ENCODE measurements at places on chromosomes 5 and 9. TPM values are rescaled to one million over a fixed set of nuclear protein-coding genes. Genes with fewer than 3 reads are reported as not detected.
A peak's percentile ranks its signal among the peaks of the same experiment; 100 is the strongest.

Gene DRD1
- 0.10 TPM for total RNA-seq

Gene PFN3
- not detected for total RNA-seq

Gene FOXD4L4
- 0.20 TPM for total RNA-seq

Gene STKLD1
- total RNA-seq, result 0.49 TPM

Gene CARTPT
- not detected for total RNA-seq

Gene RXFP3
- not detected for total RNA-seq

Gene UBLCP1
- total RNA-seq, result 12.3 TPM

Gene CD72
- 1.6 TPM for total RNA-seq

Gene RALGPS1
- 11.9 TPM for total RNA-seq

Gene EDIL3
- total RNA-seq, result 19.3 TPM

Gene SPATA31E1
- not detected for total RNA-seq

Gene COL27A1
- total RNA-seq, result 31.1 TPM

DNA sequence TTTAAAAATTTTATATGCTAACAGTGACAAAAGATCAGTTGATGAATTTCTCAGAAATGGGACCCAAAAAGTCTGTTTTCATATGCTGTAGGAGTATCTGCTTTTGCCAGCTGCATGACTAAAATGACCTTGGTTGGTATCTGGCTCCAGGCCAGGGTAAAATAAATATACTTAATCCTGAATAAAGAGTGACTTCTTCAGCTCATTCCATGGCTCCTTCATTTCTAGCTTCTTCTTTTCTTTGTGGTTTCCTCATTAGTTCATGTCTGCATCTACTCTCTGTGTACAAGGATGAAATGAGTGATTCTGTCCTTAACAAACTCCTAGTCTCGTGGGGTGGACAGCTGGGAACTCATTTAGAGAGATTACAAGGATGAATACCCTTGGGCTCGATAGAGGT, 36.0 kb downstream of the RCL1 start:
- DNase-seq, result no peak

GRCh38 chr5:79111960-79112702, 522 bp downstream of the BHMT start:
- no peak for DNase-seq

DNA sequence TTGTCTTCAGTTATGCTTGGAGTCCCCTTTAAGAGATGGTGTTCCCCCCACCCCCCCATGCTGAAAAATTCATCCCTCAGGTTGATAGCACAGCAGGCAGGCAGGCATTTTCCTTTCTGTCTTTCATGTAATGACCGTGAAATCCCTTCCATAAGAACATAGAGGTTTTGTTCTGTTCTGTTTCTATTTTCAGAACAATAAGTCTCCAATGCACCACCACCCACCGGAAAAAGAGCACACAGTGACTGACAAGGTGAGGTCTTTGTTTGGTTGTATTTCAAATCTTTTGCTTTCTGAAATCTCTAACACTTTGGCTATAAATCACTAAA, 52.4 kb downstream of the DMRT2 start:
- no peak for DNase-seq

DNA sequence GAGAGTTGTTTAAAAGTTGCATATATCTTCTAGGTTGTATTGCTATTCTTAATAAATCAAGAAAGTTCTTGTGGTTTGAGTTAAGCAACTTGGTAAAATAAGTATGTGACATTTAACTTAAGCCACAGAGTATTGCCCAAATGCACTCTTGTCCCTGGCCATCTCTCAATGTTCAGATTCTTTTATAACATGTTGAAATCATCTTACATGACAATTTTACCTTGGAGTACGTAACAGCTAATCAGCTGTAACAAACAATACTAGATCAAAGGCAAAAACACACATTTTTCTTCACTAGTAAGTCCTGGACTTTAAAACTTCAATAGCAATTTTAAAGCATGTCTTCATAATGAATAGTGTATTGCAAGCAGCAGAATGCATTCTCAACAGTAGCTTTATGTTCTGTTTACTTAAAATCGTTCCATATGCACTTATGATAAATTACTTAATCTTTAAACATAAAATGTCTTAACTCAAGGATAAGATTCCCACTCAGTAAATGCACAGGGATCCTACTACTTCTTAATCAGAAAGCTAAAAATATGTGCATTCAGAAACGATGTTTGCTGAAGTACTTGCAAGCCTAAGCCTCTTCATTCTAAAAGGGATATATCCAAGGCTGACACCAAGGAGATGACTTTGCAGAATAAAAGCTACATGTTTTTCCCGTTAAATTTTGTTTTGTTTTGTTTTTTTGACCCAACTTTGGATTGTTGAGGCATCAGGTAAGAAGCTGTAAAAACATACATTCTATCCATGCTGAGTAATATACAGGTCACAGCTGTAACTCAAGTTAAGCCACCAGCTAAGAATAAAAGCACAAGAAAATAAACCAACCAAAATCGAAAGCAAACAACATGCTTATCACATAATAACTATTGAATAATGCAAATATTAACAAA, 86.1 kb upstream of the NFIB start:
- DNase-seq, result peak; percentile 66

DNA sequence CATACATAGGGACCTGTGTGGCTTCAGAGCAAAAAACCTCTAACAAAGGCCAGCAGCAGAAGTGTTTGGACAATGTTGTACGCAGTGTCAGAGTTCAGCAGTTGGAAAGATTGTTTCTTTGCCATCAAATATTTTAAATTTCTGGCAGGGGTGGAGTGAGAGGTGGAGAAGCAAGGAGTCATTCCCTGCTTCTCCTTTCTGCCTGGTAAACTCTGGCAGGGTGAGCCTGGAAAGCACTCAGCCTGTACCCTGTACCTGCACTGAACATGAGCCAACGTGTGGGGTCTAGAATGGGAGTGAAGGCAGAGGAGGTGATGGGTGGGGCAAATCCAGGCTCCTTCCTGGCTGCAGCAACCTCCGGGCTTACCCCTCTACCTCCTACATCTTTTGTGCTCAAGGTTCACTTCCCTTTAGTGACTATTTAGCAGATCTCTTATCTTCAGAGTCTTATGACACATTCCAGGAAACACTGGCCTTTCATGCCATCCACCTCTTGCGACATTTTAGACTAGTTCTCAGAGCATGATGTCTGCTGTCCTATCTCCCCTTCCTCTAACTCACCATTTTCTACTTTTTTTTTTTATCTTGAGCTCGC, 445.0 kb upstream of the PIK3R1 start:
- DNase-seq, result no peak

GRCh38 chr9:93084471-93084881, 11.5 kb upstream of the CARD19 start:
- no peak for DNase-seq

DNA sequence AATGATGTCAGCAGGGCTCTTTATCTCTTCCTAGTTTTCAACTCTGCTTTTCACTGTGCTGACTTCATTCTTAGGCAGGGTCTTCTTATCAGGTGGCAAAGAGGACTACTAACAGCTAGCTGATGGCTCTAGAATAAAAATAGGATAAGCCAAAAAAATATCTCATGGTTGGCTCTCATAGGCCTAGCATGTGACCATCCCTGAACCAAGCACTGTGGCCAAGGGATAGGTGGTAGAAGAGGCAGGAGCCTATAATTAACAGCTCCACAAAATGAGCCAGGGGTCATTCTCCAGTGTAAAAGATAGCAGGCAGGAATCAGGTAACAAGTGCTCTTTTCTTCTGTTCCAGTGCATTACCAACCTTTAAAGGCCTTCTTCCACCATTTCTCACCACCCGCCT, 21.1 kb downstream of the ANKDD1B start:
- DNase-seq, result no peak

DNA sequence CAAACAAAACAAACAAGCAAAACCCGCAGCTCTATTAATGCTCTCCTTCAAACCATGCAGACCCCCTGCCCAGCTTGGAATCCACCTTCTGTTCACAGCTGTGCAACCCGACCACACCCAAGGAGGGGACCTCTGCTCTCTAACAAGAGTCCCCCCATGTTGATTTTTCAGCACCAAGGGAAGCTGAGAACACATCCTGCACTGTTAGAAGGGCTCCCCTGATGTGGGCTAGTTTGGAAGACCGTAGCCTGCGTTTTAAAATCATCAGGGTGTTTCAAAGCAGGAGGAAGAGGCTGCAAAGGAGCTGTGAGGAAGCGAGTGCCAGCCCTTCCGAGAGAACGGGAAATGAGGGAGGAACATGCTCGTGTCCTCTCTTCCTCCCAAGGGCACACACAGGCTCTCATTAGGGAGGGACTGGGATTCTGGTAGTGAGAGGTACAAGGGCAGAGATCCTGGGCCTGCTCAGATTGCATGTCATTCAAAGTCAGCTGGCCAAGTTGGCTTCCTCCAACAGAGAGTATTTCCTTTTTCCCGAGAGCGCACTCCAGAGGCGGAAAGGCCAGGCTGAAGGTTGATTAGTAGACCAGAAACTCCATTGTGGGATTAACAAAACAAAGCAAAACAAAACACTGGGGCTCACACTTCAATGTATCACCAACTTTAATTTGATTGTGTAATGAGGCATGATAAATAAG, 185.9 kb downstream of the SEMA6A start:
- no peak for DNase-seq

DNA sequence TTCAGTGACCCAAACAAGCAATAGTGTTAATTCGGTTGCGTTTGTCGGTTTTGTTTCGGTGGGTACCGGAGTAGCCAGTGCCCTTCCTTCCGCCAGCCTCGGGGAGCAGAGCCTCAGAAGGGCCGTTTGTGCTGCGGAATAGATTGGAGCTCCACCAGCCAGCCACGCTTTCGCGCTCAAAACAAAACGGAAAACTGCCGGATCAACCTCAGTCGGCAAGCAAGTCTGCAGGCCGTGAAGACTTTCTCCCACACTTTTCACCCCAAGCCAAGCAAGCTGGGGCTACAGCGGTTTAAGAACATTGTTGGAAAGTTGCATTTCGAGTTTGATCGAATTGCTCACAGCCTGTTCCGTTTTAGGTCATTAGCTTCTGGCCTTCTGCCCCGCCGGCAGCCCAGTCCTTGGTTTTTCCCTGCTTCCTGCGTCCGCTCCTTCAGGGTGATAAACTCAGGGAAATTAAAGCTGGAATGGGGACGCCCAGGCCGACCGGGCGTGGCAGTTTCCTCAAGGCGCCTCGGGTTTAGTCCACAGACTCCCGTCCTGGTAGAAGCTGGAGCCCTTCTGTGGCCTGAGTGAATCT, 803 bp upstream of the CCNO start:
- DNase-seq, result no peak

- DNase-seq, result peak; percentile 13
Measured at GRCh38 chr9:70805949-70806348, 315.5 kb downstream of the TRPM3 start.

GRCh38 chr5:171444582-171444981, 25.1 kb downstream of the FGF18 start:
- DNase-seq, result no peak

DNA sequence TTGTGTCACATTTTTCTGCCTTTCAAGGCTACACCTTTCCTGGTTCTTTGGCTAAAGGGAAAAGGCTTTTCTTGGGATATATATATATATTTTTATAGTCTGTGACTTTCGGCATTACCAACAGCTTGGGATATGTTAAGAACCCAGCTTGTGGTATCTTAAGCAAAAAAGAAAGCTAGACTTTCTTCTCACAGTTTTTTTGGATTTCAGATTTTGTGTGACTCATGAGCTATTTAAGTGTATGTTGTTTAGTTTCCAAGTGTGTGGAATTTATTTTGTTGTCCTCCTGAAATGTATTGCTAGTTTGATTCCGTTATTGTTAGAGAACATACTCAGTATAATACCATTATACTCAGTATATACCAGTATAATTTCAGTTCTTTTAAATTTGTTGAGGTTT, 64.8 kb downstream of the ERCC6L2 start:
- DNase-seq, result no peak

DNA sequence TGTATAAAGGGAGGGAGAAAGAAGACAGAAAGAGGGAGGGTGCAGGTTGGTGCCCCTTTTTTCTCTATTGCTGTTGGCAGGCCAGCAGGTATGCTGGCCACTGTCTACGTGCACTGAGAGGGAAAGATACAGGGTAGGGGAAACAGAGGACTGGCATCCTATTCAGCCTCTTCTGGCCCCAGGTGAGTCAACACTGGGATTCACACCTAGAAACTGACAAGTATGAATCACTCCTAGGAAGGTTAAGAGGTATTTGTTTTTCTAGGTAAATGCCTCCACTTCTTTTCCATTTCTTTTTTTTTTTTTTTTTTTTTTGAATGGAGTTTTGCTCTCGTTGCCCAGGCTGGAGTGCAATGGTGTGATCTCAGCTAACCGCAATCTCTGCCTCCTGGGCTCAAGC, 2.8 kb upstream of the UBAP1 start:
- DNase-seq, result no peak

DNA sequence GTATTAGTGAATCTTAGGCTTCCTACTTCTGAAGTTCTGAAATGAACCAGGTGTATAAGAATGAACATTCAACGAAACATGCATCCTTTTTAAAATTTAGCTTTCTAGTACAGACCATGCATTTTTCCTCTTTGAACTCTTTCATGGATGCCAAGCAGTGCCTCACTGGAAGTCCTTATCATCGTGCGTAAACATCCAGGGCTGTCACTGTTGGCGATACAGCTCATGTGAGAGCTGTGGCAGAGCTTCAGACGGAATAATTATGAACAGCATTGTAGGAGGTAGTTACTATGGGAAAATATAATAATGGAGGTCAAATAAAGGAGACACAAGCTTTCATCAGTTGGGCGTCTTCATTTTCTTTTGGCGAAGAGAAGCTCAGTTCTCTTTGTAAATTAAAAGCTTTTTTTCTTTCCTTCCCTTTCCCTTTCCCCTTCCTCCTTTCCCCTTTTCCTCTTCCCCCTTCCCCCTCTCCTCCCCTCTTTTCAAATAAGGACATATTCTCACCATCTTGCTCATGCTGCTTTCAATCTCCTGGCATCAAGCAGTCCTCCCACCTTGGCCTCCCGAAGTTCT, 167.3 kb downstream of the KDM4C start:
- DNase-seq, result no peak

DNA sequence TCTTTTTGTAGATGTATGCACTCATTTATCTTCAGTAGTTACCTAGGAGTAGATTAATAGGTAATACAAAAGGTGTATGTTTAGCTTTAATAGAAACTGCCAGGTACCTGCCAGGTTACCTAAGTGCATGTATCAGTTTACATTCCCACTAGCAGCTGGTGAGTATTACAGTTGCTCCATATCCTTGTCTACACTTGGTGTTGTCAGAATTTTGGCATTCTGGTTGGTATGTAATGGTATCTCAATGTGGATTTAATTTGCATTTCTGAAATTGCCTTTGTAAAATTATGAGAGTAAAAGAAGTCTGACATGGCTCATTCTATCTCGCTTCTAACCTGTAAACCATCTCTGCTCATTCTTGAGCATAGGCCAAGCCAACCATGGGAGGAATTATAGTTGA, 38.3 kb upstream of the SIL1 start:
- DNase-seq, result no peak

- no peak for DNase-seq
Measured at GRCh38 chr5:59760785-59761348, 132.7 kb downstream of the PDE4D start.

GRCh38 chr9:98045234-98046179, 11.0 kb upstream of the NANS start:
- DNase-seq, result no peak
